Stimulated activated CD4-positive, alpha-beta T cell treated with anti-CD3 and anti-CD28 coated beads, Interleukin-1b, Interleukin-23, amount 100 ng/mL, for 1 hour (primary cell): ENCODE measurements at places on chromosomes 1 and 21.

DNA sequence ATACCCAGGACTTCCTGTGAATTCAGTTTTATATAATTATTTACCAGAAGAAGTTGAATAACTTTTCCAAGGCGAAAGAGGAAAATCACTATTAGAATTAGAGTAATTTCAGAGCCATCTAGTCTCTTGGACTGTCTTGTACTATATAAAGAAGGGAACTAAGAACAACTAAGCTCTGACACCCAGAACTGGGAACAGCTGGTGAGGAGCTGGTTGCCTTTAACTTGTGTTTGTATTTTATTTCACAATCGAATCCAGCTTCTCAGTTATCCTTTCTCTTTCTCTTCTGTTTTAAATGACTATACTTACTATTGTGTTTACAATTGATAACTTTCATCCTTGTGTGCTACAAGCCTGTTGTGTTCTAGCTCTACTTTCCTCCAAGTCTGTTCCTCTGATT lies 8.4 kb downstream of the SNX27 start:
- no peak for DNase-seq

DNA sequence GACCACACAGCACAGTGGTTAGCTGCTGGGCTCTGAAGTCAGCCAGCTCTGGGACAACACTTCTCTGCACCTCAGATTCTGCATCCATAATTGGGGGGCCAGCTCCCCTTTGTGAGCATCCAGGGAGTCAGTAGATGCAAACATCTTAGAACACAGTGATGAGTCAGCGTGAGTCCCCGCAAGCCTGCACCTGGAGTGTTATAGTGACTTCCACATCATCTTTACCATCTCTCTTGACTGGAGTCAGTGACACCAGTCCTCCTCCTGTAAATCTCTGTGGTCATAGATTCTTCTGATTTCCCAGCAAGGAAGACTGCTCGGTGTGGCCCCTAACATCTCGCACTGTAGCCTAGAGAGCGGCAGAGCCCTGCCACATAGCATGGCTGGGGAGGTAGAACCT lies 13.9 kb upstream of the EDN2 start:
- no peak for DNase-seq

DNA sequence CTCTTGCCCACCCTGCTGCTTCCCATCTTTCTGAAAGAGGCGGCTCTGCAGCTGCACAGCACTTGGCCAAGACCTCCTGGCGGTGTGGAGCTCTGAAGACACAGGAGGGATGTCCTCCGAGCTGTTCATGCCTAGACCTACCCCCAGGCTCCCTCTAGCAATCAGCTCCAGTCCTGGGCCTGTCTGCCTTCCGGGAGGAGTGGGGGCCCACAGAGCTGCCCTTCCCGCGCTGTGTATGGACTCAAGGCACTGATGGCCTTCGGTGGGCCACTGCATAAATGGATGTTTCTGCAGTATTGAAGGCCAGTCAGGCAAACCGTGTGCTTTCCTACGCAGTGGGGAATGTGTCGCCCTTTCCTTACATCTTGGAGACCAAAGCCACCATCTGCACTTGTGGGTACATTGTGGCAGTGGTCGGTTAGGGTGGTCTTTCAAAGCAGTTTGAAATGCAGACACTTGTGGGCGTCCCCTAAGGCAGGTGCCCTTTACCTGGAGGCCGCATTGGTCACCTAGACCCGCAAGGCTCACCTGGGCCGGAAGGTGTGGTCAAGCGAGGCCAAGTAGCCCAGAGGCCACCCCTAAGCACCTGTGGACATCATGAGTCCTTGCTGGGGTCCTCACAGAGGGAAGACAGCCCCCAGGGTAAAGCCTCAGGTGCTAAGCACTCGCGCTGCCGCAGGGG lies 912 bp upstream of the PKNOX1 start:
- DNase-seq: no peak

DNA sequence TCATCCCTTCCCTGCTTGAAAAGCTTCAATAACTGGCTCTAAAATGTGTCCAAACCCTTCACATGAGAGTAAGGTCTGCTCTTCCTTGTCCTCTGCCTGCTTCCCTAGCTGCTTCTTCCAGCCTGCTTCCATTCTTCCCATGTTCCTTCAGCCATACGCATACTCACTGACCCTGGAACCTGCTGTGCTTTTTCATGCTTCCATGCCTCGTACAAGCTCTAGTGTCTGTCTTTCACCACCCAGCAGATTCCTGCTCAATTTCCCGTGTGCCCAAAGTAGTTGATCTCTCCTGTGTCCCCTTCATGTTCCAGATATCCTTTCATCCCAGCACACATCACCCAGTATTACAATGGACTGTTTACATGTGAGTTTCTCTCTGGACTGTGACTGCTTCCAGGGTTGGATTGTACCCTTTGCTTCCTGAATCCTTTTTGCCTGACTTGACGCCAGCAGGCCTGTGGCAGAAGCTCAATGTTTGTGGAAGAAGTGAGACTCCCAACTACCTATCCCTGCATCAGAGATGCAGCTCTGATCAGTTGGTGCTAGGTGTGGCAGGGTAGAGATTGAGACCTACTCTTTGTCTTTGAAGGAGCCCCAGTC lies 35.9 kb upstream of the RNF19B start:
- DNase-seq: no peak

DNA sequence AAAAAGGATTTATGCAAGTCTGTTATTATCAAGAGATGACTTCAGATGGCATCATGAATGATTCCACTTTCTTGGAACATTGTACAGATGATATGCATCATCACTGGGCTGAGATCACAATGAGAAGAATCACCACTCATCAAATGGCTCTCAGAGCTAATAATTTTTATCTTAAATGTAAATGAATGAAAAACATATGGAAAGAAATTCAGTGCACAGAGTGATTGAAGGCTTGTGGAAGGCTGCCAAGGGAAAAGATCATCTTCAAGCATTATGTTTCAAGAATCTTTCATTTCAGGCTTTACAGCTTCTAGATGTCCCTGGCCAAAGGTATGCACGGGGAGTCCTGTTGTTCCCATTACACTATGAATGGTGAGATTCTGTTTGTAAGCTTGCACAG lies 955.7 kb downstream of the TTLL7 start:
- DNase-seq: no peak

GRCh38 chr1:174116042-174116441 lies 43.3 kb upstream of the RABGAP1L start:
- no peak for DNase-seq

- DNase-seq: no peak
Measured at GRCh38 chr1:181101581-181102226, 13.2 kb downstream of the IER5 start.

DNA sequence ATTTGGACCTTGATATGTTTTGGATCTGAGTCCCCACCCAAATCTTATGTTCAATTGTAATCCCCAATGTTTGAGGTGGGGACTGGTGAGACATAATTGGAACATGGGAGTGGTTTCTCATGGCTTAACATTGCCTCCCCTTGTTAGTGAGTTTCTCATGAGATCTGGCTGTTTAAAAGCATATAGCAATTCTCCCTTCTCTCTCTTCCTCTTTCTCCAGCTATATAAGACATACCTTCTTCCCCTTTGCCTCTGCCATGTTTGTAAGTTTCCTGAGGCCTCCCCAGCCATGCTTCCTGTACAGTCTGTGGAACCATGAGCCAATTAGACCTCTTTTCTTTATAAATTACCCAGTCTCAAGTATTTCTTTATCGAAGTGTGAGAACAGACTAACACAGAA lies 692.4 kb downstream of the KCNT2 start:
- no peak for DNase-seq

GRCh38 chr1:173868266-173869020 lies at the start of gene ZBTB37:
Gene ZBTB37 (plus strand): TSS chr1:173868380. CDS start chr1:173870226, 1,846 bp downstream.
- DNase-seq: peak; percentile 82

DNA sequence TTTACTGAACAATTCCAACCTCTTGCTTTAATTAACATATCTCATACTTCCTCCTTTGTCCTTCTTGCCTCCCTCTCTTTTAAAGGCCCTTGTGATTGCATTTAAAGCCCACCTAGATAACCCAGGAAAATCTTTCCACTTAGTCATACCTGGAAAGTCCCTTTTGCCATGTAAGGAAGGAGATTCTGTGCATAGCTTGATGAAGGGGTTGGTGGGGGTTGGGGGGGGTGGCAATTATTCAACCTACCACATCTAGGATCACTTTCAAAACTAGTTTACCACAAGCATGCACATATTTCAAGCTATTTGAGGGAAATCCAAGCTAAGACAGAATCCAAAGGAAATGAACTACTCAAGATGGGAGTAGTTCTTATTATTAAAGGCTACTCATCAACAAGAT lies 249.1 kb upstream of the PTBP2 start:
- no peak for DNase-seq

- no peak for DNase-seq
Measured at GRCh38 chr1:162335126-162335525, 41.5 kb downstream of the SPATA46 start.

DNA sequence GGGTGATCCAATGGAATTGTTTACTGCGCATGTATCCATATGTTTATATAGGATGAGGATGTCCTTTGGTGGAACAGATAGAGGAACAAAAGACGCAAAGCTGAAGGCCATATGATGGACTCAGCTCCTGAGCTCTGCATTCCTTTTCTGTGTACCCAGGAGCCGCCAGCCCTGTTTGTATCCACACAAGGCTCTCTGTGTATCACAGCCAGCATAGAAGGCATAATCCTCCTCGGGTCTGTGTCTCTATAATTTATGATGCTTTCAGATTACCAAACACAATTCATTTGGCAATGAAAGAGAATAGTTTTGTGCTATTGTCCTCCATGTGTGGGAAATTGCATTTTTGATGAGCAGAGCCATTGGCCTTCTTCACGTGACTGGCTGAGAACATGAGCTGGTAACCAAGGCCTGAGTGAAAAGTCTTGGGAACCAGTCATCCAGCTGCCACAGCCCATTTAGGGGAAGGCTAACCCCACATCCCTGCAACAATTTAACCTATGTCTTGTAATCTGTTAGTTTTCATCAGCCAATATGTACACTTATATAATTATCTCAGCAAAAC lies 119.2 kb downstream of the PBX1 start:
- no peak for DNase-seq

GRCh38 chr1:99007366-99007765 lies 2.7 kb upstream of the PLPPR5 start:
- no peak for DNase-seq

DNA sequence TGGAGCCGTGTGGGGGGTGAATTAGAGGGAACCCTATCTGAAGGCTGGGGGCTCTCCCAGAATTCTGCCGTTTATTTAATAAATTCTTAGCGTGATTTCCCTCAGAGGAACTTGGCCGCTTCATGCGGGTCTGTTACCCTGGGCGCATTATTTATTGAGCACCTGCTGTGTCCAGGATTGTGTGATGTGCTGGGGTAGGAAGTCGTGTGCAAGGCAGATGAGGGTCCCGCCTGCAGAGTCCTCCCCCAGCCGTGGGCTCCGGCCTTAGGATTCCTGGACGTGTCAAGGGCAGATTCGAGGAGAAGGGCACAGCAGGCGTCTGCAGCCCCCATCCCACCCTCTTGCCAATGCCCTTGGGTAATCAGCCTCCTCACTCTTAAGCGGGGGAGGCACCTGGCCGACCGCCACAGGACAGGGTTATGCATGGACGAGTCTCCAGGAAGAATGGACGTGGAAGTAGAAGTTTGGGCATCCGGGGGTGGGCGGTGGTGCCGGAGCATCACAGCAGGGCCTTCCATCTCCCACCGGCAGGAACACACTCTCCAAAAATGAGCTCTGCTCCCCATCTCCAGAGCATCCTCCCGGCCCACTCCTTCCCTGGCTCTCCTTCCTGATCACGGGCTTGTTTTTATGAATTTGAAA lies 233.3 kb upstream of the C1orf174 start:
- DNase-seq: no peak
